ENCODE measurements at places on chromosomes 16 and 17.

GRCh38 chr17:82301300-82301915 is 16.0 kb downstream of the CD7 start:
- DNase-seq = no peak

DNA sequence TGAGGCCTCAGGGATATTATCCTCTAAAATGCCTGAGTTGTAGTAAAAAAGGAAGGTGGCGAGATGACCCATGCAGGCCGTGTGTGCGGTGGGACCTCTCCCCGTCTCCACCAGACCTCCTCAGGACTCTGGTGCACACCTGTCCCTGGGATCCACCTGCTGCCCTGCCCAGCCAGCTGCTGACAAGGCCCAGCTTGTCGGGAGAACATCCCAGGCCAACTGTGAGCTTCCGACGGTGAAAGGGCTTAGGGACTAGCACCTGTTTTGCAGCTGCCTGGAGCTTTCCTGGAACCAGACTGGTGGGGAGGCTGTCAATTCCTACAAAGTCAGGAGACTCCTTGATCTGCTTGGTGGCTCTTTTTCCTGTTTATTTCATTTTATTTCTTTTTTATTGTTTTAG is 11.6 kb downstream of the IL34 start:
- DNase-seq = no peak

GRCh38 chr17:40038882-40039513 is 15.2 kb downstream of the MED24 start:
- DNase-seq = no peak

GRCh38 chr17:38317081-38317480 is 20.1 kb downstream of the MRPL45 start:
- no peak for DNase-seq

DNA sequence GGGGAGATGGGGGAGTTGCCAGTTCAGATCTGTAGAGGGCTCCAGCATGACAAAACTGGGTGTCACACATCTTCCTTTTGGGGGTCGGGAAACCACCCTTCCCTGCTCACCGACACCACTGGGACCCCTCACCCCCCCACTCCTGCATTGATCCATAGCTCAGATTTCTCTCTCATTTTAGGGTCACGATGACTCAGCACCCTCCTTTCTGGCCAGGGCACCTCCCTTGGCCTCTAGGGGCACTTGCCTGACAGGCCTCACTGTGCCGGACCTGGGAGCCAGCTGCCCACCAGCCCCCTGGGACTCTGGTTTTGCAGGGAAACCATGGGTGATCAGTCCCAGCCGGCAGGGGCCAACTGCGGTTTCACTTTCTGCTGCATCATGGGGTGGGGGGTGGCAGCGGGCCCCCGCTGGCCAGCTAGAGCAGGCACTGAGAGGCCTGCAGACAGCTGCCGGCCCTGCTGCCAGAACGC is 239.4 kb downstream of the MRTFB start:
- DNase-seq = peak; percentile 24

GRCh38 chr17:75316253-75316652 is 27.0 kb upstream of the SLC25A19 start:
- no peak for DNase-seq

GRCh38 chr17:75270966-75271232 is at the start of gene MIF4GD:
MIF4GD (minus strand) TSS chr17:75271231; CDS start chr17:75270195, 1,036 bp downstream.
- no peak for DNase-seq

GRCh38 chr17:57357830-57358430 is 101.6 kb downstream of the MSI2 start:
- DNase-seq = no peak

DNA sequence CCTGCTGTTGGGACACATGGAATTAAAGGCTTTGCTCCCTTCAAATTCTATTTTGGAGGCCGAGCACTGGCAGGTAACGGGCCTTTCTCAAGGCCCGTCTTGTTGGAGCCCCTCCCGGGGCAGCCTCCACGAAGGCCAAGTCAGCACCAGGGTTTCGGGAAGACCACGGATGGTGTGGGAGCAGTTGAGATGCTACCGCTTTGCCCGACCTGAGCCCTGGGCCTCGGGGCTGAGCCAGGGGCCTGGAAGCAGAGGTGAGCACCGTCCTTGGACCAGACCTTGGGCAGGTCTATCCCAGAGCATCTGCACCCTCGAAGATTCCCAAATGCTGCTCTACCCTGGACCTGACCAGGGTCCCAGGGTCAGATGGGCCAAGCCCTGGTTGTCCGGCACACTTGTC is 23.0 kb downstream of the C17orf100 start:
- DNase-seq = no peak

- no peak for DNase-seq
Measured at GRCh38 chr17:13003454-13003851, 14.4 kb downstream of the ELAC2 start.
